Spinal cord (tissue), 10 donors: ENCODE measurements at places on chromosomes 2 and 18.

DNA sequence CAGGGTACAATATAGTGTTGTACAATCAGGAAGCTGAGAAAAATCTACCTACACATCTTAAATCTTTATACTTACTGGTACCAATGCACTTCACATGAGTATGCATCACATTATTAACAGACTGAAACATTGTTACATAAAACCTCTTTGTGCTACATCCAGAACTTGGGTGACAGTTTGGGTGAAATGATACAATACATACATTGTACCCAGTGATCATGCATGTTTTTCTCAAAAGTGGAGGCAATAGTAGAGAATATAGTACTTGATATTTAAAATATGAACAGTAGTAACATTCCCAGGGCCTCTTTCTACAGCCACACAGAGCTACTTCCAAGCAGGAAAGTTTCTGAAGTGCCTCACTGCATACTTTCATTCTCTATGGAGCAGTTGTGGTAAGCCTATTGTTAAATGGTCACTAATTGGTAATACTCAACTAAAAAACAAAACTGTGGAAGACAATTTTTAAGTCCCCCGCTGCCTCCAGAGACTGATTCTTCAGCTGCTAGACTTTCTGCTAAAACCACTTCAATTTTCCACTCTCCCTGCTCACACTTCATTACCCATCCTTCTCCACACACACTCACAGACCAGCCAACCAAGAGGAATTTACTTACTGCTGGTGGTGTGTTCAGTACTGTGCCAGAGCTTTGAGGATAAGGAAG, 22.9 kb upstream of the GRB14 start:
- DNase-seq, result no peak

- DNase-seq, result no peak
These were observed 23.2 kb upstream of the RNF103 start for GRCh38 chr2:86646865-86647264.

DNA sequence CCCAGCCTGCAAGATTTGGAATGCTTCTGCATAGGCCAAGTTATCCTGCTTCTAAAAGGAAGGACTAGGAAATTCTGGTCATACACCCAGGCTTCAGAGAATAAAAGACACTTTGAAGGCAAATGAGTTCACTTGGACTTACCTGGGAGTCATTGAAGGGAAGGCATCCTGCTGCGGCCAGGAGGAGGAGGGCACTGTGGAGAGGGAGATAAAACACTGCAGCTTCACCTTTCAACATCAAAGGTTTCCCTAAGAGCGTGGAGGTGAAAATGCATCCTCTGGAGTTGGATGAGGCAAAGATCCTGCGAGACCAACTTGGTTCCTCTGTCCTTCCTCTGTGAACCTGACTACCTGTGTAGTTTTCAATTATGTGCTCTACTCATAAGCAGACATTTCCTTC, 79.5 kb upstream of the RIOK3 start:
- DNase-seq, result no peak

- DNase-seq, result no peak
These were observed 56.5 kb downstream of the TPGS2 start for GRCh38 chr18:36772241-36772723.

DNA sequence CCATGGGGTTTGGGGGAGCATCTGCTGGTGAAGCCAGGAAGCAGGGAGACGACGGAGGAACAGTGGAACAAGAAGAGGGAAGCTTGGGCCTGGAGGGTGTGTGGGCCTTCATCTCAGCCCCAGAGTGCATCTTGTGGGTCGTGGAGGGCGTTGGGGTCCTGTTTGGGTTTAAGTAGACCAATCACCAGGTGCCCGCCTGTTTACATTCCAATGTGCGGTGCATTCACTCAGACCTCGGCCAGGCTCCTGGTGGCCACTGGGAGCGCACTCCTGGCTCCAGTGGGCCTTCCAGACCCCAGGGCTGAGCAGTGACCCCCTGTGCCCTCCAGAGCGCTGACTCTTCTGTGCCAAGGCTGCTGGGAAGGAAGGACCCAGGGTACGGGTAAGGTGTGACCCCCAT, 293.7 kb downstream of the NDUFA10 start:
- no peak for DNase-seq
